ENCODE measurements at places on chromosomes 11 and 22.
A peak's percentile ranks its signal among the peaks of the same experiment; 100 is the strongest.

- DNase-seq = no peak
Measured at GRCh38 chr22:37120569-37121340, 11.2 kb upstream of the TMPRSS6 start.

DNA sequence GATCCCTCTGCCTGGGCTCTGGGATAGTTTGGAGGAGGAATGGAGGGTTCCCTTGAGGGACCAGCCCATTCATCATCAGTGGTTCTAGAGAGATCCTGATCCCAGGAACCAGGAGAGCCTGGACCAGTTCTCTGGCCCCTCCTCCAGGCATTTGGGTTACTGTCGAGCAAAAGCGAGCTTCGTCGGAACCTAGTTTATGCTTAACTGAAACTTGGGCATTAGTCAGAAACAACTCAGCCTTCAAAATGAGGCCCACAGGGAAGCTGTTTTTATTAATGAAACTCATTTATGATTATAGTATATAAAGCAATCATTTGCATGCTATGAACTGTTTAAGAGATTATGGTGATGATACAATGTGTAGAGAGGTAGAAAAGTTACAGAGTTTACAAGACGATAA, 61.4 kb downstream of the LIF start:
- no peak for DNase-seq

DNA sequence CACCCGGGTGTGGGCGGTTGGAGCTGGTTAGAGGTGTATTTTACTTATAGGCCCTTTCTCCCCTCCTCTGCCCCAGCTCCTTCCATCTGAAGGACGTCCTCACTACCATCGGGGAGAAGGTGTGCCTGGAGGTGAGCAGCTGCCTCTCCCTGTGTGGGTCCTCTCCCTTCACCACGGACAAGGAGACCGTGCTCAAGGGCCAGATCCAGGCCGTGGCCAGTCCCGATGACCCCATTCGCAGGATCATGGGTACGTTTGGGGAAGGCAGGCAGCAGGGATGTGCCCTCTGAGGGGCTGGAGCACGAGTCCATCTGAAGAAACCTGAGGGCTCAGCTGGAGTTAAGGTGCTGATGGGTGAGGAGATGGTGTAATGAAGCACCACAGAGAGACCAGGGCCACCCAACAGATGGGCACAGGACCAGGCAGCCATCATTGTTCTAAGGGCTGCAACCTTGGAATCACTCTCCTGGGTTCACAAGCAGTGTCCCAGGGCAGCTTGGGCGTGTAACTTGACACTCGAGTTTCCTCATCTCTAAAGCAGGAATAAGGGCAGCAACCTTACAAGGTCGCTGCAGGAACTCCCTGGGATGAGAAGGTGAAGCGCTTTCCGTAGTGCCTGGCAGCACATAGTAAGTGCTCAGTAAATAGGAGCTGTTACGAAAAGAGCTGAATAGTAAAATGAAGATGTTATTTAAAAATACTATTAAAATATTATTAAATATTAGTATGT, 29.4 kb downstream of the TCP11L1 start:
- no peak for DNase-seq

GRCh38 chr22:47564651-47565434, 802.4 kb downstream of the TBC1D22A start:
- DNase-seq = no peak

DNA sequence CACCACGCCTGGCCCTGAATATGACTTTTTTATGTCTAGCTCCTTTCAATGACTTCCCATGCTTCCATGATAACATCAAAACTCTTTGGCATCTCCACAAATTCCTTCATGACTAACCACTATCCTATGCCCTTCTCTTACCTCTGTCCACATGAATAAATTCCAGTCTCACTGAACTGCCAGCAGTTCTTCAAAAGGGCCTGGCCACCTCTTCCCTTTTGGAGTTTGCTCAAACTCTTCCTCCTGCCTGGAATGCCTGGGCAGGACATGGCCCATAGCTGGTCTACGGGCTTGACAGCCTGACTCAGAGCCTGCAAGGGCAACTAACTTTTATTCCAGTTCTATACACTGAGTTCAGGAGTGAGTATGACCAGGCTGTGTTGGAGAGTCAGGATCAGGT, 41.8 kb upstream of the ZBTB16 start:
- DNase-seq = peak; percentile 10

- DNase-seq = peak; percentile 45
Measured at GRCh38 chr11:66546368-66546965, at the start of gene ACTN3. TSS of gene ACTN3 (plus strand) at chr11:66546903. CDS start at chr11:66546938, 35 bp downstream.
